ENCODE measurements at places on chromosomes 6 and 20.

GRCh38 chr6:29710281-29710941 lies 12.8 kb upstream of the HLA-F start:
- no peak for DNase-seq

- no peak for DNase-seq
Observed at GRCh38 chr6:119360262-119360915, 10.8 kb upstream of the MAN1A1 start.

- DNase-seq: no peak
Observed at GRCh38 chr20:4773736-4774135, 52.0 kb downstream of the PRND start.

DNA sequence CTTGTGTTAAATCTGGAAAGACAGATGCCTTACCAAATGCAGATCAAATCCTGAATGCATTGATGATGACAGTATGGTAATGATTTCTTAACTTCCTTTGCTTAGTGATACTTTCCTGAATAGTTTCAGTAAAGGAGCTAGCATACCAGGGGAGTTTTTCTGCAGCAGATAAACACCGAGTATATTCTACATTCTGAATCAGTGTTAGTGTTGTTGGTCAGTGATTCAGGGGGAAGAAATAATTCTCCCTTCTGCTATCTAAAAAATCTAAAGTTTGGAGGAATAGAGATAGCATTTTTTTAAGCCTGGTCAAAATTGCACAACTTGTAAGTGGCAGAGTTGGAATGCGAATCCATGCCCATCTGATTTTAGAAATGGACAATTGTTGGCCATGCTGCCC lies 512.2 kb upstream of the MARCKS start:
- no peak for DNase-seq

GRCh38 chr20:50924261-50924920 lies 6.8 kb downstream of the ADNP start:
- DNase-seq: no peak

DNA sequence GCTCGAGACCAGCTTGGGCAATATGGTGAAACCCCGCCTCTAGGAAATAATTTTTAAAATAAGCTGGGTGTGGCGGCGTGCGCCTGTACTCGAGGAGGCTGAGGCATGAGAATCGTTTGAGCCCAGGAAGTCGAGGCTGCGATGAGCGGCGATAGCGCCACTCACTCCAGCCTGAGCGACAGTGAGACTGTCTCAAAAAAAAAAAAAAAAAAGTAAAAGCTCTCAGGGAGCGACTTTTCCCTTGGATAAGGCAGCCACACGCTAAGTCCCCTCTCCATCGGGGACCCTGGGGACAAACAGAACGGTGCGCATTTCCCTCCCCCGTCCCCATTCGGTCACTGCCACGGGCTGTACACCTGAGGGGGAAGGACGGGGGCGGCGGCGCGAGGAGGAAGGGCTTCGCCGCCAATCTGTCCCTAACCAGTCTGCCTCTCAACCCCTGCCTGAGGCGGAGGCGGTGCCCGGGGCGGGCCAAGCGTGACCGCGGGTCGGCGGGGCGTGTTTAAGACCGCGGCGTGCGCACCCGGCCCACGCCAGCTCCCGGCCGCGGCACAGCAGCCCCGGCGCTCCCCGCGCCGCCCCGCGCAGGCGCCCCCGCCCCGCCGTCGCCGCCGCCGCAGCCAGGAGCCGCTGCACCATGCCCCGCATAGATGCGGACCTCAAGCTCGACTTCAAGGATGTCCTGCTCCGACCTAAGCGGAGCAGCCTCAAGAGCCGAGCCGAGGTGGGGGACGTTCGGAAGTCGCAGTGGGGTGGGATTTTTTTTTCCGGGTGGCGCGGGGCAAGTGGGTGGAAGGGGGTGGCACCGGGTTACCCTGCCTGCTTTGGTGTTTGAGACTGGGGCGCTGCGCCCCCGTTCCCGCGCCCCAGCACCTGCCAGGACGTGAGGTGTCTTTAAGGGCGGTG lies at the start of gene GMPR:
Gene GMPR (plus strand): TSS at position 531 of the 906 bp plus-strand sequence. CDS start 107 bp downstream, at position 638.
- no peak for DNase-seq

GRCh38 chr6:99183066-99183465 lies 166.4 kb downstream of the FAXC start:
- DNase-seq: no peak

- DNase-seq: no peak
Observed at GRCh38 chr6:77650098-77650663, 2.7 kb upstream of the MEI4 start.

GRCh38 chr20:49649672-49650071 lies 64.0 kb downstream of the B4GALT5 start:
- no peak for DNase-seq

- no peak for DNase-seq
Observed at GRCh38 chr6:10542213-10542612, 21.1 kb downstream of the GCNT2 start.
